Natural killer cell (primary cell): ENCODE measurements at places on chromosomes 3 and 15.
A peak's percentile ranks its signal among the peaks of the same experiment; 100 is the strongest.

- peaks cover 30% of the 10 kb centered on the region for H3K4me1 ChIP-seq
- H3K27me3 ChIP-seq: no peaks in the 10 kb centered on the region
- no peak overlapping the region for H3K27ac ChIP-seq
- no peak for DNase-seq
- no peak overlapping the region for H3K4me3 ChIP-seq
These were observed 2.5 kb upstream of the OGG1 start for GRCh38 chr3:9747267-9747666.

GRCh38 chr3:179000659-179001058, 71.0 kb downstream of the ZMAT3 start:
- no peaks in the 10 kb centered on the region for H3K36me3 ChIP-seq
- H3K27ac ChIP-seq: no peak overlapping the region
- no peaks in the 10 kb centered on the region for H3K27me3 ChIP-seq

- H3K27me3 ChIP-seq: no peaks in the 10 kb centered on the region
- H3K36me3 ChIP-seq: peaks cover 16% of the 10 kb centered on the region
- H3K4me1 ChIP-seq: peaks cover 3% of the 10 kb centered on the region
- H3K4me3 ChIP-seq: peak overlapping the region; percentile 87
- DNase-seq: no peak
These were observed 826 bp downstream of the CCDC66 start for GRCh38 chr3:56557831-56558170.

DNA sequence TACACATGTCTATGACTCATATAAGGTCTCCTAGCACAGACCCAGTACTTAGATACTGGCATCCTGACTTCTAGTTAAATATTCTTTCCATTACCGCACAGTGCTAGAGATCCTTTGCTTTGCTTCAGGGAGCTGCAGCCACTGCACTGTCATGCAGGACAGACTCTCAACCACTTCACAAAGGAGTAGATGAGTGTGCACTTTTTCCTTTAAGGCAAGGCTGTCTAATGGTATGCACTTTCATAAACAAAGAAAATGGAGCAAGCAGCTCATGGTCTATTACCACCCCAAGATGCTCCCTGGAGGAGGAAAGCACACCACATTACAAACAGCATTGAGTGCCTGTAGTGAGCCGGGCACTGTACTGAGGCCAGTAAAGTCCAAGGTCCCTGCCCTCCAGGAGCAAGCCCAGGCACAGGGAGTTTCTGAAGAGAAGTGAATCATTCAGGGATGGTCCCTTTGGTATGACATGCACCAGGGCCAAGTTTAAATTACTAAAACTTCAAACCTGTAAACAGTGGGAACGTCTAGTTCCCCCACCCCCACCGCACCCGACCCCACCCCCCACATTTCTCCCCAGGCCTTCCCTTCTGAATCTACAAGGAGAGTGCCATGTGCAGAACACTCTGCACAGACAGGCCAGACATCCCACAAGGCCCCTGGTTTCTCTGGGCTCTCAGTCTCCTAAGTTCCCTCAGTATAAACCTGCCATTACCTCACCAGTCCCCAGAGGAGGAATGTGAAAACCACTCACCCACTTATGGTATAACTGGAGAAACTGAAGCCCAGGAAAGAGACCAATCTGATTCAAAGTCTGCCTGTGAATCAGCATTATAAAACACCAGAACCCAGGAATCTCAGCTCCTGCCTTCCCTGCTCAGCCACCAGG, 107.8 kb upstream of the BCL6 start:
- H3K27me3 ChIP-seq: no peaks in the 10 kb centered on the region
- DNase-seq: no peak
- no peak overlapping the region for H3K4me3 ChIP-seq
- H3K36me3 ChIP-seq: no peaks in the 10 kb centered on the region
- H3K27ac ChIP-seq: no peak overlapping the region

DNA sequence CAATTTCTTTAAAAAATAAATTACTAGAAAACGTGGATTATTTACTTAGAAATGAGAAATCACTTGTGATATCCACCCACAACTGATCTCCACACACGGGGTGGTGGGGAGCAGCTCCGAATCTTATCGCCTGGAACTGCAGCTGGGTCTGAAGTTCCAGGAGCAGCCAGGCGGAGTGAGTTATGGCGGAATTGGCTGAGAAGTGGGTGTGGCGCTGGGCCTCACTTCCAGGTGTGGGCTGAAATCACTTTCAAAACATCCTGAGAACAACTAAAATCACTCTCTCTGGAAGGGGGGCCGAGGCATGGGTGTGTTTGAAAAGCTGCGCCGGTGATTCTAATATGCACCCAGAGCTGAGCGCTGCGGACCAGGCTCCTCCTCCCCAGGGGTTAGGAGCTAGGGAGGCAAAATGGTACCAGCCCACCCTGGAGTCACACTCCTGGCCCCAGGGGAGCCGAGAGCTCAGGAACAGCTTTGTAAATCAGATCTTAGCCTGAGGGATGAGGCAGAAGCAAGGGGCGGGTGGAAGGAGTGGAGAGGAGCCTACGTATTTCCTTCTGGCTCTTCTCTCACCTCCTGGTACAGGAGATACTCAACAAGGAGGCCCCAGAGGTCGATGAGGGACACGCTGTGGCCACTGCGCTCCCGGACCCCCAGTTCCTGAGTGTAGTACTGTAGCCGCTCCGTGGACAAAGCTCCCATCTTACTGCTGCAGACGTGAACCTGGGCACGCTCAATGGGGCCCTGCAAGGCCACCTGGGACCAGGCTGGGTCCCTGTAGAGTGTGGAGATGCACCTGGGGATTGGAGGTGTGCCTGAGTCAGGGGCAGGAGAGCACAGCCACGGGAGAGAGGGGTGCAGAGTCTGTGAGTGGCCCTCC, 9.6 kb downstream of the PLA2G4F start:
- H3K4me3 ChIP-seq: no peak overlapping the region
- H3K4me1 ChIP-seq: no peaks in the 10 kb centered on the region
- DNase-seq: no peak

GRCh38 chr3:126063358-126063965, 20.5 kb downstream of the SLC41A3 start:
- H3K4me1 ChIP-seq: peaks cover 10% of the 10 kb centered on the region
- no peaks in the 10 kb centered on the region for H3K27me3 ChIP-seq
- H3K4me3 ChIP-seq: no peak overlapping the region
- no peaks in the 10 kb centered on the region for H3K36me3 ChIP-seq

DNA sequence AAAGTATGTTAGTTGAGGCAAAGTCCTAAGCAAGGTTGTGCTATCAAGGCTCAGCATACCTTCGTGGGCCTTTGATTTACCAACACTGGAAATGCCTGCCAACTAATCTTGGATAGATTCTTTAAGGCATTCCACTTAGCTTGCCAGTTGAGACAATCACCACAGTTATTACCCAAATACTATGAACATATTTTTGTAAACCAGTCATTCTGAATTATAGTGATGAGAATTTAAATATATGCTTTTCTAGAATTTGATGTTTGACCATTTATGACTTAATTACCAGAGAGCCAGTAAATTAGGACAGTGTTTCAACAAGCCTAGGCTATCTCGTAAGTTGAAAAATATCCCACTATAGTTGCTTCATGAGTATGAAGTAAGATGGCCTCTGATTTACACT, 15.5 kb downstream of the TRIM59 start:
- H3K36me3 ChIP-seq: peaks cover 57% of the 10 kb centered on the region
- DNase-seq: no peak
- no peak overlapping the region for H3K27ac ChIP-seq
- H3K27me3 ChIP-seq: no peaks in the 10 kb centered on the region
- H3K4me3 ChIP-seq: no peak overlapping the region

DNA sequence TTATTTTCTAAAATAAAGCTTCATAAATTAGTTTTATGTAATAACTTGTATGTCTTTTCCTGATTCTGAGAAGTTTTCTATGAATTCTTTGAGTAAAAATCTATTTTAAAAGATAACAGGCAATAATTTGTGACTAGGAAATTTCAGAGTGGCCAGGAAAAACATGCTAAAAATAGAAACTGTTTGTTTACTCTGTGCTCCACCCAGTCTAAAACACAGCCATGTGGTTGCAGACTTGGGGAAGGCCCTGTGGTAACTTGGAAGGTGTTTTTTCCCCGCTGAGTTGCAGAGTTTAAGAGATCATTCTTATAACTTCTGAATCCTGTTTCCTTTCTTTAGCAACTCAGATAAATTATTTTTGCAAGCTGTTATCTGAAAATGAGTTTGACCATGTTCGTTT, 21.9 kb downstream of the PLCL2 start:
- no peak overlapping the region for H3K4me3 ChIP-seq
- peak; percentile 74 for DNase-seq
- H3K27ac ChIP-seq: peak overlapping the region; percentile 10
- H3K27me3 ChIP-seq: no peaks in the 10 kb centered on the region
- peaks cover 52% of the 10 kb centered on the region for H3K4me1 ChIP-seq

DNA sequence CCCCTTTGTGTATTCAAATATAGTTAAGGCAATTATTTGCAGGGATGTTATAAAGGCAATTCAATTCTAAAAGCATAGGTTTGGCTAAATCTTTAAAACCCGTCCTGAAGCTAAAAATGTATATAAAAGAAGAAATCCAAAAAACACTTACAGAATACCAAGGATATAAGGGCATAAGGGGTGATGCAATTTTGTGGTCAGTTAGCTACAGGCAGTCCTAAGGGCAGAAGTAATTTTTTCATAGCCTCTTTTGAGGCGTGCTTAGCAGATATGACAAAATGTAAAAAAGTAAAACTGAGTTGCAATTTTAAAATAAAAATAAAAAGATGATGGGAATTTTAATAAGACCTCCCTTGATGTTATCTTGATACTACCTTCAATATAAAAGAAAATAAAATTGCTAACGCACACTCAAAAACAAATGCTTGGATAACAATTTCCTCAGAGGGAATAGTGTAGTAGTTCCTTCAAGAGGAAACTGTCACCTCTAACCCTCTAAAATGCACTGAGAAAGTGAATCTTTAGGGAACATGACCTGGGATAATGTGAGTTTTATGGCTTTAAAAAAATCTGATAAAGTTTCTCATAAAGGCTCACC, 104.2 kb downstream of the MYH15 start:
- no peak for DNase-seq
- H3K4me3 ChIP-seq: no peak overlapping the region
- H3K36me3 ChIP-seq: no peaks in the 10 kb centered on the region

- H3K27ac ChIP-seq: no peak overlapping the region
- DNase-seq: no peak
These were observed 185.6 kb upstream of the ADAMTS9 start for GRCh38 chr3:64873400-64873799.

DNA sequence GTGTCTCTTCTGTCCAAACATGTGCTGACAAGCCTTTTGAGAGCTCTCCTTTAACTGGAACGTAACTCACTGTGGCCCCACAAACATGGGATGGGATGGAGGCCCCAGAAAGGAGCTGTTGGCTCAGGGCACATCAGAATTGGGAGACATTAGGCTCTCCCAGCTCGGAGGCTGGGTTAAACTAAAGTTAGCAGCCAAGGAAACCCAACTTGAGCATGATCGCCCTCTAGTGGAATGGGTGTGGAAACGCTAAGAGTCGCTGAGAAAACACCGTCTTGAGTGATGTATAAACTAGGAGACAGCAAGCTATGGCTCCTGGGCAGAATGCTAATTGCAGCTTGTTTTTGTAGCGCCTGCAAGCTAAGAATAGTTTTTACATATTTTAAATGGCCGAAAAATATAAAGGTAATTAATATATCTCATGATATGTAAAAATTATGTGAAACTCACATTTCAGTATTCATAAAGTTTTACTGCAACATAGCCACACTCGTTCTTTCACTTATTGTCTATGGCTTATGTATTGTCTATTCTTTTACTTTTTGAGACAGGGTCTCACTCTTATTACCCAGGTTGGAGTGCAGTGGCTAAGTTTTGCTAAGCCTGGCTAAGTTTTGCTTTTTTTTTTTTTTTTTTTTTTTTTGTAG, 138.8 kb upstream of the HACD2 start:
- no peaks in the 10 kb centered on the region for H3K36me3 ChIP-seq
- no peaks in the 10 kb centered on the region for H3K27me3 ChIP-seq
- DNase-seq: no peak
- no peak overlapping the region for H3K27ac ChIP-seq

DNA sequence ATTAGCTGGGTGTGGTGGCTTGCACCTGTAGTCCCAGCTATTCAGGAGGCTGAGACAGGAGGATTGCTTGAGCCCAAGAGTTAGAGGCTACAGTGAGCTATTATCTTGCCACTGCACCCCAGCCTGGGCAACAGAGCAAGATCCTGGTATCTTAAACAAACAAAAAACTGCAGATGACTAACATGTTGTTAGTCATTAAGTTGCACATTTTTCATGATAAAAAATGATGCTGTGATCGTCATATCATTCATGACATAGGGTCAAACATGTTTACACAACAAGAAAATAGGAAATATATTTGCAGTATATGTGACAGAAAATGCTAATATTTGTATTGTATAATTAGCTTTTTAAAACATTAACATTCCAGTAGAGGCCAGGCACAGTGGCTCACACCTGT, 20.2 kb upstream of the DAPK2 start:
- peaks cover 1% of the 10 kb centered on the region for H3K36me3 ChIP-seq
- H3K27ac ChIP-seq: no peak overlapping the region
- peaks cover 5% of the 10 kb centered on the region for H3K4me1 ChIP-seq

DNA sequence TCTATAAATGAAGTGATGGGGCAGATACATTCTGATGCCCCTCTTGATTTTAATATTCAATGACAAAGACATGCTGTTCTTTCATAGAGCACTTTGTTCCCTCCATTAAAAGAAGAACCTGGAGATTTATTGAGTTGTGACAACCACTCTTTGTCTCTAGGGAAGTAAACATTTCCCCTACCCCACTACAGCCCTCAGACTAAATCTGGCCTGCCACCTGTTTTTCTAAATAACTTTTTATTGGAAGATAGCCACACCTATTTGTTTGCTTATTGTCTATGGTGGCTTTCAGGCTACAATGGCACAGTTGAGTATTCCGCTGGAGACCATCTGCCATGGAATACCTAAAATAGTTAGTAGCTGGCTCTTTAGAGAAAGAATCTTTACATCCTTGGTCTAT, 41.2 kb upstream of the ZNF385D start:
- H3K27me3 ChIP-seq: no peaks in the 10 kb centered on the region
- no peaks in the 10 kb centered on the region for H3K36me3 ChIP-seq
- H3K4me1 ChIP-seq: no peaks in the 10 kb centered on the region
- DNase-seq: no peak
- no peak overlapping the region for H3K4me3 ChIP-seq

- DNase-seq: no peak
- no peak overlapping the region for H3K27ac ChIP-seq
- no peak overlapping the region for H3K4me3 ChIP-seq
- H3K4me1 ChIP-seq: peaks cover 4% of the 10 kb centered on the region
- H3K36me3 ChIP-seq: peaks cover 29% of the 10 kb centered on the region
These were observed 18.6 kb downstream of the MTHFS start for GRCh38 chr15:79878078-79878705.

GRCh38 chr15:38226608-38227266, 25.9 kb upstream of the SPRED1 start:
- no peaks in the 10 kb centered on the region for H3K36me3 ChIP-seq
- DNase-seq: no peak
- H3K4me1 ChIP-seq: no peaks in the 10 kb centered on the region
- no peak overlapping the region for H3K27ac ChIP-seq
- H3K27me3 ChIP-seq: no peaks in the 10 kb centered on the region

- no peak overlapping the region for H3K4me3 ChIP-seq
- no peak overlapping the region for H3K27ac ChIP-seq
- no peak for DNase-seq
- no peaks in the 10 kb centered on the region for H3K4me1 ChIP-seq
- H3K27me3 ChIP-seq: no peaks in the 10 kb centered on the region
These were observed 935.9 kb downstream of the EPHA3 start for GRCh38 chr3:90043287-90043686.
